ENCODE measurements at places on chromosomes 3 and 15.

DNA sequence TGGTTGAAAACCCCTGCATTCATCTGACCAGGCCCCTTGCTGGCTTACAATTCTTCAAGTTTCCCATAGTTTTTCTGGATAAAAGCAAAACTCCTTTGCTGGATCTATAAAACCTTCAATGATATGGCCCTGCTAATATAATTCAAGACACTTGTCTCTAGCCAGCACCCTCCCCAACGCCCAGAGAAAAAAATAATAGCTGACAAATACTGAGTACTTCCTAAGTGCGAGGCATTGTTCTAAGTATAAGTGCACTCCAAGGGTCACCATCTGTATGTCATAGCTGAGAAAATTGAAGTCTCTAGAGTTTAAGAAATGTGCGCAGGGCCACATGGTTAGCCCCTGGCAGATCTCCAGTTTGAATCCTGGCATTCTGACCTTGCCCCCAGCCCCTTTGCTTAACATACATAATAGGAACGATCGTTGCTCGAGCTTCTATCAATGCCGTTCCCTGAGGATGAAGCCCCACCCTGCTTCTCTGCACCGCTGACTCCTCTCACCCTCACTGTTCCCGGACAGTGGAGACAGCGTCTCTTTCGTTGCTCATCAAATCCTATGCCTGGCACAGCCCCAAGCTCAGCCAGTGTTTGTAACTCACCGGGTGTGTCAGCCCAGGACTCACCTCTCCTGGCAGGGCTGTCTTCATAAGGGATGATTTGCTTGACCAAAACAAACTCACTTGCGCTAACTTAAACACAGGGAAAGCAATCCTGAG lies 377.1 kb upstream of the PROK2 start:
- no peak for DNase-seq

DNA sequence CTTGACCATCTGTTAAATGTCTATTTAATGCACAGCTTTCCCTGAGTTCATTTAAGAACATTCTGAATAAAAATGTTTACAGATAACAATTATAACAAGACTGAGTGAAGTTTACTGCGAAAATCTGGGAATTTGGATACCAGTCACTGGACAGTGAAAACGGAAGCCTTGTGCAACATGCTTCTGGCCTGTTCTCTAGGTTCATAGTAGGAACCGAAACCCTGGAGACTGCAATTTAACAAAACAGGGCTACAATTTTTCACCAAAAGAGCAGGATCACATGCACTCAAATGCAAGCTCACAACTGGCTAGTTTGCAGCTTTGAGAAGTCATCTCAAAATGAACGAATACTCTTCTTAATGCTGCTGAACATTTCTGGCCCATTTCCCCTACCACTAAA lies 435.9 kb downstream of the NR2F2 start:
- no peak for DNase-seq

GRCh38 chr15:33304924-33305323 lies 5.8 kb upstream of the RYR3 start:
- no peak for DNase-seq

GRCh38 chr3:5657106-5657505 lies 469.6 kb downstream of the EDEM1 start:
- DNase-seq, result no peak

DNA sequence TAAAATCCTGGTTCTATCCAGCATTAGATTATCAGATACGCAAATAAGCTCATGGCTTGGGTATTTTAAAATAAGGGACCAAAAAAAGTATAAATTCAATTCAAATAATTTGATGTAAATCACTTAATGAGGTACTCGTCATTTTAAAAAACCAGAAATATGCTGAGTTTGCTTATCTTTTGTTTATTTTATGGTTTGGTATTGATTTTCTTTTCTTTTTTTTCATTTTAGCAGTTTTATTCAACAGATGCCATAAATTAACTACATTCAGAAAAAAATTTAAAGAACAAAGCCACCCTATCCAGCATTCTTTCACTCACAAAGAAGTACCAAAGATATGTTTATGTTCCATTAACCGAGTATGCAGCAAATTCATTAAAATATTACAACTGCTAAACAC lies 22.6 kb downstream of the DENND4A start:
- no peak for DNase-seq

DNA sequence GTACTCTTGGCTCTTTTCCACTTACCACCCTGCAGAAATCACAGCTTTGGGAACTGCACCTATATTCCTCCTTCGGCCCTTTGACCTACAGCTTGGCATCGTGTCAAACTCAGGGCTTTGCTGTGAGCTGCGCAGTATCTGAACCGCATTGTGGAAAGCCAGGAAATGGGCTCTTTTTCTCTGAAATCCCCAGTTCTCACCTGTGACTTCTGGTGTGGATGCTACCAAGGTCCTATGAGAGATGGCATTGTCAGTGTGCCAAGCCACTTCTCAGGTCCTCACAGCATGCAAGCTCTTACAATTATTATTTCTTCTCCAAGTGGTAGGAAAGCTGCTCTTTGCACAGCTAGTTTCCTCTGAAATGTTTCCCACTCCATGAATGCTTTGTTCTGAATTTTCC lies 450.6 kb upstream of the TBL1XR1 start:
- DNase-seq, result no peak

- DNase-seq, result no peak
Observed at GRCh38 chr3:14461748-14462324, 59.4 kb downstream of the SLC6A6 start.

- no peak for DNase-seq
Observed at GRCh38 chr15:64686130-64686735, 89.2 kb downstream of the RBPMS2 start.

GRCh38 chr15:85950101-85950500 lies 129.6 kb upstream of the AGBL1 start:
- DNase-seq, result no peak

DNA sequence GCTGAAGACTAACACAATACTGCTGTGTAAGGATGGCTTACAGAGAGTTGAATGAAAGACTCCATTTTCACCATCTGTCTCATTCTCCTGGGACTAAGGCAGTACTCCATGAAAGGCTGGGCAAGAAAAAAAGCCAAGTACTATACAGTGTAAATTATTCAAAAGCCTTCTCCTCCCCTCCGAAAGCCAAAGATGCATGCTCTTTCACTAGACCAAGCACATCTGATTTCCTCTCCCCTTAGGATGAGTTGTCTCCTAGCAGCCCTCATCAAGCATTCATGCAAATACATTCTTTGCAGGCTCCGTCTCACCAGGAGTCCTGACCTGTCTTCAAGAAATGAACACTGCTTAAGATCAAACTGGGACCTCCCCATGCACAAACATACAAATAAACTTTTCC lies 133.5 kb upstream of the THBS1 start:
- no peak for DNase-seq

DNA sequence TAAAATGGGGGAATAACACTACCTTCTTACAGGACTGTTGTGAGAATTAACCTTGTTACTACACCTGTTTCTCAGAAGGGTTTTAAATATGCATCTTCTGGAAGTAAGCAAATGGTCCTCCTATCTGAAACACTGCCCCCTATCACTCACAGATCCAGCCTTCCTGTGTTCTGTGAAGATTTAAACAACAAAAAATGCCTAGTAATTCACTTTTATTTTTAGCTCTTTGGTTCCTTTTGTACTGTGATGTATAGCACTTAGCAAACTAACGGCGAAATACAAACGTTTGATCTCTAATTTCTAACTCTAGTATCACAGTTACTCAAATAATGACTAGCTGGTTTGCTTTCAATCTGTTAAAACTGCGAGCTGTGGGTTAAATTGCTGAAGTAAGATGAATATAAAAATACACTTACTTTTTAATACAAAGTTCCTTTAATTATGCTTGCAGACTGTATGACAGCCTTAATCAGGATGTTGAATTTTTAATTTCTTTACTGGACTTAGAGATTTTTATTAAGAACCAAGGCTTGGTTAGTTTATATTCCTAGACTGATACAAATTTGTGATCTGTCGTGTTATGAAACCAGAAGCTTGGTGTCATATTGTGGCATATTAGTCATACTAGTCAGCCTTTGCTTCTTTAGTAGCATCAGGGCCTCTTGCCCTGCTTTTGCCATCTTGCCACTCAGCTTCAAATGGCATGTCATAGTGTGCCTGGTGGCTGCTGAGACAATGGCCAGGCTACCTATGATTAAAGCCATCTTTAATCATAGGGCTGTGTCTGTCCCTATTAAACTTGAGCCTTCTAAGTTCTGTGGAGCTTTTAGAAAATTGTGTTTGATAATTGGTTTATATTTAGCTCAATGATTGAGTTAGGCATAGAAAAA lies 9.2 kb downstream of the EIF3J start:
- peak; percentile 15 for DNase-seq

DNA sequence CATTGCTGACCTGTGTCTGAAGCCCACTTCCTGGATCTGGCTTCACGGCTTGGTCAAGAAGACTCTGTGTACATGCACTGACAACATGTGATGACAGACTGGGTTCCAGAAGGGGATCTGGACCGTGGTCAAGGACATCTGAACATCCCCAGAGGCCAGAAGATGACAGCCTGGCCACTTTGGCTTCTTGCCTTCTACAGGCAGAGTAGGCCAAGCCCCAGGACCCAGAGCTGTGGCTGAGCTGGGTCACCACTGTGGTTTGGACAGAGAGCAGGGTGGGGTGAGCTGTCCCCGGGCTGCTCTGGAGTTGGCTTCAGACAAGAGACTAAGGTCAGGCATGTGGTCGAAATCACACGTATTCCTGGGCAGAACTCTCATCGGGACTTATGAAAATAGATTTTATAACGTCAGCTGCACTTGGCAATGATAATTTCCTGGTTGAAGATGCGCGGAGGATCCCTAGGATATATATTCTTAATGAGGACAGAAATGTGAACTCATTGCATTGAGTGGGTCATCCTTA lies 114.1 kb upstream of the FRMD4B start:
- no peak for DNase-seq

DNA sequence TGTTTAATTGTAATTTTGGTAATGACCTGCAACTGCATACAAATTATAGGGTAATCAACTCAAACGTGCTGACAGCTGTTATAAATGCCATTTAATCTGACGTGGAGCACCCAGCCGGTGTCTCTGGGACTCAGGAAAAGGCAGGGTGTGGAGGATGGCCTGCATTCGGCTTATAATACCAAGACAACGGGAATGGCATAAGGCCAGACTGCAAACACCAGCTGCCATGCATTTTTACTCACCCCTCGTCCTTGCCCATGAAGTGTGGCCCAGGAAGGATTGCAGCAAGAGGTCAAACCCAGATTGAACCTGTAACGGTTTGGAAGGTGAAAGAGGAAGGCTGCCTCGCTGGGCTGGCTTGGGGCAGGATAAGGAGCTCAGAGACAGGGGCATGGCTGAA lies 96.4 kb downstream of the WNT7A start:
- no peak for DNase-seq

- no peak for DNase-seq
Observed at GRCh38 chr3:62885136-62885535, 9.9 kb upstream of the CADPS start.

DNA sequence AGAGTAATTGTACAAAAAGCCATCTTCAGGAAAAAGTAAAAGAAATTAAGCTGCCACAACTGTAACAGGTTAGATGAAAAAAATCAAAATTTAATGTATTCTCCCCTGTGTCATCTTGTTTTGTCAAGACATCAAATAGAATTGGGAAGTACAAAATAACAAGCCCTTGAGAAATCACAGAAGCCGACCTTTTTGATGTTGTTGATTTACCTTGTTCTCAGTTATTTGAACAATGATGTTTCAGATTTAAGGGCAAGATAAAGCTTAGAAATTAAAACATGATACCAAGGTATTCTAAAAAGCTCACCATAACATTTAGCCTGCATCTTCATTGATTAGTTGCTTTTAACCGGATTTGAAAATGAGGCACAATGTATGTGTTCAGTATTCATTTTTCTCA lies 523.0 kb downstream of the FOXP1 start:
- no peak for DNase-seq

GRCh38 chr3:106965307-106965706 lies 411.9 kb upstream of the CCDC54 start:
- no peak for DNase-seq

DNA sequence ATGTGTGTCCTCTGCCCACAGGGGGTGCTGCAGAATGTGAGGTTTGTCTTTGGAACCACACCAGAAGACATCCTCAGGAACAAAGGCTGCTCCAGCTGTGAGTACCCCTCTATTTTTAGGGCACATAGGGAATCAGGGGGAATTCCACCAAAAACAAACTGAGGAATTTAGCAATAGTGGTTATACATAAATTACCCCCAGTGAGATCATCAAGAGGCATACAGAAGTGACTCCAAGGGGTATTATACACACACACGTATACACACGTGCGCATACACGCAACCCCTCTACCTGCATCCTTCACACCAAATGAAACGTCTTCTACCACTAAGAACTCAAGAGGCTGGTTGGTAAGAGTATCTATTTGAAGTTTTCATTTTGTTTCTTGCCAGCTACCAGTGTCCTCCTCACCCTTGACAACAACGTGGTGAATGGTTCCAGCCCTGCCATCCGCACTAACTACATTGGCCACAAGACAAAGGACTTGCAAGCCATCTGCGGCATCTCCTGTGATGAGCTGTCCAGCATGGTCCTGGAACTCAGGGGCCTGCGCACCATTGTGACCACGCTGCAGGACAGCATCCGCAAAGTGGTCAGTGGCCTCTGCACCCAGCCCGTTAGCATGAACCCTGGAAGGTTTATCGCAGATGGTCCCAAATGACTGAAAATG lies 2.9 kb downstream of the THBS1 start:
- DNase-seq, result no peak
